ENCODE measurements at places on chromosomes 1 and 21.
A peak's percentile ranks its signal among the peaks of the same experiment; 100 is the strongest.

GRCh38 chr1:43706598-43707189 lies 642 bp upstream of the ST3GAL3 start:
- ATAC-seq, result no peak

- ATAC-seq, result no peak
Observed at GRCh38 chr1:50066806-50067205, 41.9 kb upstream of the ELAVL4 start.

GRCh38 chr1:228490120-228491078 lies 3.2 kb downstream of the RNF187 start:
- ATAC-seq, result no peak

GRCh38 chr1:248404024-248404423 lies 1.2 kb downstream of the OR2T1 start:
- ATAC-seq, result no peak

DNA sequence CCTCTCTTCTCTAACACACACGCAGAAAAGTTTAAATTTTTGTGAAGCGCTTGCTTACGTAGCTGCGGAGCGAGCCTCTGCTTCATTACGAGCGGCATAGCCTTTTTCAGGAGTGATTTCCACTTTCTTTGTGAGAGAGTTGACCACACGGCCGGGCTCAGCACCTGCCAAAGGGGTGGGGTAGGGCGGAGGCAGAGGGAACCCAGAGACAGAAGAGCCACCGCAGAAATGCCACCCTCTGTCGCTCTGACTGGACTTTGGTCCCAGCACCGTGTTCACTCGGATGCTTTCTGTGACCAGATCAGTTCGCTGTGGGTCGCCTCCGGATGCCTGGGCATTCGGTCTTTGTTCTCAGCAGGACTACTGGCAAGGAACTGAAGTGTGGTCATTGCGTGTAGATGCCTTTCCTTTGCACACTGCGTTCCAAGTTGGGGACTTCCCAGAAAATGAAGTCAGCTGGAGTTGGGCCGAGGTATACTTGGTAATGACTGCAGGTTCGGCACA lies 883 bp downstream of the CHODL start:
- no peak for ATAC-seq

DNA sequence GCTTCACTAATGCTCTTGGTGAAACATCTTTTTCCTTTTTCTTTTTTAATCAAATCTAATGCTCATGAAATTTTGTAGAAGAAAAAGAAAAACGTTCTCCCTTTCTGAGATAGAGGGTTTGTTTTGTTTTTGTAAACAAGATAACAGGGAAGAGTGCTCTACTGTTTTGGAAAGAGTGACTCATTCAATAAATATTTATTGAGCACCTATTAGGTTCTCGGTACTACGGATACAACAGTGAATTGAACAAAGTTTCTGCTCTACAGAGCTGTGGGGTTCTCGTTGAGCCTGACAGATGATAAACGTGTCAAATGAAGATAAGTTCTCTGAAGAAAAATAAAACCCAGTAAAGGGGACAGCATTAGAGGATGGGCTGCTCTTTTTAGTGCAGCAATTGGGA lies 7.0 kb downstream of the PGM1 start:
- ATAC-seq, result no peak

GRCh38 chr1:31723828-31724359 lies 20.1 kb upstream of the COL16A1 start:
- no peak for ATAC-seq

- ATAC-seq, result peak; percentile 80
Observed at GRCh38 chr1:208245185-208245705, 1.1 kb upstream of the PLXNA2 start.

GRCh38 chr1:25562101-25562927 lies 18.9 kb downstream of the LDLRAP1 start:
- ATAC-seq, result peak; percentile 93

DNA sequence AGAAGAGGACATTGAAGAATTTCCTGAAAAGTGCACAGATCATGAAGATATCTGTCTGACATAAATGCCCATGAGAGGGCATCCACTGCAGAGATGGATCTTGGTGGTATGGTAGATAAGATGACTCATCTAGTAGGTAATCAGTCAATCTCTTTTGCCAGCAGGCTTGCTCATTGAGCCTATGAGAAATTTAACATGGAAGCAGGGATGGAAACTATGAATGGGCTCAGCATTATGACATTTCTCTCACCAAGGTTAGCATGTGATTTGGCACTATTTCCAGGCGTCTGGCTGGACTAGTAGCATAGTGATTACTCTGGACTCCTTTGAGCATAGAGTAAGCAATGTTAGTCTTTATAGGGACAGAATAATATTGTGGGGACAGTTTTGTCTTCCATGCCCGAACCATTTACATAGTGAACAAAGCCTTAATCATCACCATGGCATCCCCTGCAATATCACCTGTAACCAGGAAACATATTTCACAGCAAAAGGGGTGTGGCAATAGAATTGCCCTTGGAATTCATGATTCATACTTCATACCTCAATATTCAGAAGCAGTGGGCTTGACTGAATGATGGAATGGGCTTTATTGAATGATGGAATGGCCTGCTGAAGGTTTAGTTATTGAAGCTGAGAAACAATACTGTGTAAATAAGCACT lies 7.3 kb downstream of the OR2C3 start:
- no peak for ATAC-seq
